CD4-positive, alpha-beta T cell treated with Interleukin-17A for 1 hour (primary cell): ENCODE measurements at places on chromosomes 3 and 15.

DNA sequence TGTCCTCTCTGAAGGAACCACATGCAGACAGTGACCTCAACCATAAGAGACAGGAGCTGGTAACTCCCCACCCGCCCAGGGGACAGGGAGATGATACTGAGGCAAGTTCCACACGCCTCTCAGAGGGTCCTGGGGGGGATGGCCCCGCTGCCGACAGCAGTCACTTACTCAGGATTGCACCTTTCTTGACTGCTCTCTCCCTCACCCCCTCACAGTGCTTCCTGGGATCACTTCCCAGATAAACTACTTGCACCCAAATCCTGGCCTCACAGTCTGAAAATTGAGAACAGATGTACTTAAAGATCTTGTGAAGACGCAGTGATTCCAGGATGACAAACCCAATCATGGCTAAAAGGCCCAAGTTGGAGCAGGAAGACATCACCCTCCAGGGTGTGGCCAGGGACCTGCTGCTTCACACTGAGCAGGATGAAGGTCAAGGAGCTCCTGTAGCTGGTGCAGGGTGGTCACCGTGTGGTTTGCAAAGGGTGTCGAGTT lies 207.6 kb downstream of the ADAMTS17 start:
- no peak for DNase-seq

DNA sequence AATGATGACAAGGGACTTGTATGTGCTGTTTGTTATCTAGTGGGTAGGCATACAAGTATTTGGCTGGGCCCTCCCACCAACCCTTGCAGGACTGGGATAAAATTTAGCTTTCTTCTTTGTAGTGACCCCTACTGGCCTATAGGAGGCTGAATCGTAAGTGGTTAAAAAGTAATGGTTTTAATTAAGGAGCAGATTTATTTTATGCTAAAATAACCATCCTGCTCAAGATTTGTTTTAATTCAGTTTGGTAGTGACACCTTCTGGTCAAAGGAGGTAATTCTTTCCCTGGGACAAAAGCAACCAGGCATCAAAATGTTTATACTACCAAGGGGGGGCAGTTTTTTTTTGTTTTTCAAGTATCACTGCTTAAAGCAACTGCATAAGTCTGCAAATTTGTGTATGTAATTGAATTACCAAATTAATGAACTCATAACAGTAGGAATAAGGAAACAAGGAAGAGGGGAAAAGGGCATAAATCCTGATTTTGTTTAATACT lies 70.7 kb downstream of the TOP2B start:
- peak; percentile 50 for DNase-seq

- no peak for DNase-seq
These were observed 33.9 kb upstream of the CDCP1 start for GRCh38 chr3:45180051-45180450.

- no peak for DNase-seq
These were observed 25.8 kb downstream of the LDHAL6B start for GRCh38 chr15:59232476-59232875.

DNA sequence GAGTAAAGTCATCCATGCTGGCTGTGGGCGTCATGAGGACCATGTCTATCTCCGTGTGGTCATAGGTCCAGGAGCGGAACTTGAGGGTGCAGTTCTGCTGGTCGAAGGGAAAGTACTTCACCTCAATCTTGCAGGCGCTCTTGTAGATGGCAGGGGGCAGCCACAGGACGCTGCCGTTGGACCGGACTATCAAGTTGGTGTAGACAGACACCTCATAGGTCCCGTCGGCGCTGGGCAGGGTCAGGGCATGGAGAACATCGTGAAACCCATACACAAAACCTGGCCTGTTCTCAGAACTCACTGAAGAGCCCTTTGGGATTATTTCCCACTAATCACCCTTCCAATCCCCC lies 8.9 kb upstream of the CHRNA3 start:
- DNase-seq: no peak

- DNase-seq: no peak
These were observed 108.8 kb downstream of the RAB11A start for GRCh38 chr15:65978110-65978509.

- DNase-seq: no peak
These were observed 1038.8 kb downstream of the AGBL1 start for GRCh38 chr15:87118435-87118834.

DNA sequence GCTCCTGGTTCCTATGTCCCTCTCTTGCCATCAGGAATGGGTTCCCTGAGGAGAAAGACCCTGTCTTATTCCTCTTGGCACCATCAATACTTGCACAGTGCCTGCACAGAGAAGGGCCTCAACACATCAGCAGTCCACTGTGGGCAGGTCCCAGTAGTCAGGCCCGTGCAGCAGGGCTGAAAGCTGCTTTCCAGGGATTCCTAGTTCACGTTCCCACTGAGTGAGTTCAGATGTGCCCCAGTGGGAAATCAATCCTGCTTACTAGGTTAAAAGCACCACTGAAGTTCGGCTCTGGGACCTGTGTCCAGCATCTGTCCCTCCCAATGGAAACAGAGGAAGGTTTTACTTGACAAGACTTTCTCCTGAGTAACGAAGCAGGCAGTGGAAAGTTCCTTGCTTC lies 15.7 kb downstream of the RAB43 start:
- DNase-seq: no peak

DNA sequence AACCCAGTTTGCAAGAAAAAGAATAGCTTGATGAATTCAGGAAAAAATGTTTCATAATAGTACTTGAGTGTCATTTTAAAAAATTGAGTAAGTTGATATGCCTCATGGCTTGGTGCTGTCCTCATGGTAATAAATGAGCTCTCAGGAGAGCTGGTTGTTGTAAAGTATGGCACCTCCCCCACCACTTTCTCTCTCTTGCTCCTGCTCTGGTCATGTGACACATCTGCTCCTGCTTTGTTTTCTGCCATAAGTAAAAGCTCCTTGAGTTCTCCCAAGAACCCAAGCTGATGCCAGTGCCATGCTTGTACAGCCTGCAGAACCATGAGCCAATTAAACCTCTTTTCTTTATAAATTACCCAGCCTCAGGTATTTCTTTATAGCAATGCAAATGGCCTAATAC lies 108.8 kb upstream of the CRBN start:
- no peak for DNase-seq

DNA sequence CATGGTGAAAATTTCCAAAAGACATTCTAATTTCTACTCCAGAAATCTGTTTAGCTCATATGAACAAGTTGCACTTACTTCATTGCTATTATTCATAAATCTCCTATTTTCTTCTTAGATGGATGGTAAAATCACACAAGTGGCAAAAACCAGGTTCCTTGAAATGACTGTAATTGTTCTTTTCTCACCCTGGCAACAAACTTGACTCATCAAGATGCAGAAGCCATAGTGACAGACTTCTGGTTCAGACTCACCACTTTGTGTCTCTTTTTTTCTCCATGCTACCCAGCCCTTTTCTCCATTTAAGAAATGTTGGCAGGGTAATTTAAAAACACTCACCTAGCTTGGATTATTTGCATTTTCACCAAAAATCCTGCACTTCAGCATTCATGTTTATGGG lies 82.1 kb downstream of the LRRC28 start:
- DNase-seq: no peak

DNA sequence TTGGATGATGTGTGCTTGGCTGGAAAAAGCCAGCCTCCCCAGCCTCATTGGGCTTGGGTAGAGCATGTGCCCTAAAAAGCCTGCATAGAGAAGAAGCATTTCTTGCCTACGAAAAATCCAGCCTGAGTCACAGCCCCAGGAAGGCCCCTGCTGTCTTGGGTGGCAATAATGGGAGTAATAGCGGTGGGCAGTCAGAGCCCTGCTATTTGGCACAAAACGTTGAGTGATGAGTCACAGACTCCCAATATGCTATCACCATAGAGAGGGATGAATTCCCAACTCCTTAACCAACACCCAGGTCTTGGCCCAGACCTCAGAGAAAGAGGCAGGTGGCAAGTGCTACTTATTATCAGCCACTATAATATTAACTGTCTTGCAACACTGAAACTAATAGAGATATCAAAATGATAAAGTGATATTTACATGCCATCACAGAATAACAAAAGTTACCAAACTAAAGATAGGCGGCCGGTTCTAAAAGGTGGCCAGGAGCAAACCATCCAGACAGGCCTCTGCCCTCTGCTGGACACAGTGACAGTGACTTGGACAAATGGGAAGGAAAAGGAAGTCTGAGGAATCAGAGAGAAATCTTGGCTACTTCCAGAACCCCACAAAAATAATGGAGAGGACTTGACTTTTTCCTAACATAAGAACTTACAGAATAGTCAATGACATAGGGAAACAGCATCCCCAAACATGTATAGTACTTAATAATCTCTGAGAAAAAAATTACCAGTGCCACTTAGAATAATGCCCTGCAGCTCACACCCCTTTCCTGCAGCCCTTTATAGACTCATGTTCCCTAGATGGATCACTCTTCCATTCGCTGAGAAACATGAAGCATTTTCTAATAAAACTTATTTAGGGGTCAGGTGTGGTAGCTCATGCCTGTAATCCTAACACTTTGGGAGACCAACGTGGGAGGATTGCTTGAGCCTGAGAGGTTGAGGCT lies 51.9 kb upstream of the MUC13 start:
- DNase-seq: no peak

GRCh38 chr3:56303487-56303886 lies 164.8 kb downstream of the ERC2 start:
- DNase-seq: peak; percentile 7

DNA sequence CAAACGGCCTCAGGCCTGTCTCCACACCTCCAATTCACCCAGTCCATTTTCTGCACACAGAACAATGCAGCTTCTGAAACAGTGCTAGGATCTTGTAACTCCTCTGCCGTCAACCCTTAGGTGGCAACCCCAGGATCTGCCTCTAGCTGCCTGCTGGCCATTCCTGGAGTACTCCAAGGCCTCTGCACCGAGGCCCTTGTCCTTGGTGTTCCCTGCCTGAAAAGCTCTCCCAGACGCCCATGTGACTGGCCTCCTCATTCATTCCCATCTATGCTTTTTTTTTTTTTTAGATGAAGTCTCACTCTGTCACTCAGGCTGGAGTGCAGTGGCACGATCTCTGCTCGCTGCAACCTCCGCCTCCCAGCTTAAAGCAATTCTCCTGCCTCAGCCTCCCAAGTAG lies 18.3 kb downstream of the RAB43 start:
- no peak for DNase-seq

GRCh38 chr15:76973362-76973743 lies 21.6 kb upstream of the PSTPIP1 start:
- peak; percentile 74 for DNase-seq

- DNase-seq: no peak
These were observed 2.6 kb downstream of the CD276 start for GRCh38 chr15:73686781-73687256.

GRCh38 chr3:86562090-86562489 lies 428.9 kb downstream of the VGLL3 start:
- DNase-seq: no peak

GRCh38 chr15:67472957-67473356 lies 48.0 kb upstream of the C15orf61 start:
- DNase-seq: no peak

GRCh38 chr3:47022641-47023071 lies 43.2 kb downstream of the NBEAL2 start:
- DNase-seq: no peak
